ENCODE measurements at places on chromosomes 5 and 9.

DNA sequence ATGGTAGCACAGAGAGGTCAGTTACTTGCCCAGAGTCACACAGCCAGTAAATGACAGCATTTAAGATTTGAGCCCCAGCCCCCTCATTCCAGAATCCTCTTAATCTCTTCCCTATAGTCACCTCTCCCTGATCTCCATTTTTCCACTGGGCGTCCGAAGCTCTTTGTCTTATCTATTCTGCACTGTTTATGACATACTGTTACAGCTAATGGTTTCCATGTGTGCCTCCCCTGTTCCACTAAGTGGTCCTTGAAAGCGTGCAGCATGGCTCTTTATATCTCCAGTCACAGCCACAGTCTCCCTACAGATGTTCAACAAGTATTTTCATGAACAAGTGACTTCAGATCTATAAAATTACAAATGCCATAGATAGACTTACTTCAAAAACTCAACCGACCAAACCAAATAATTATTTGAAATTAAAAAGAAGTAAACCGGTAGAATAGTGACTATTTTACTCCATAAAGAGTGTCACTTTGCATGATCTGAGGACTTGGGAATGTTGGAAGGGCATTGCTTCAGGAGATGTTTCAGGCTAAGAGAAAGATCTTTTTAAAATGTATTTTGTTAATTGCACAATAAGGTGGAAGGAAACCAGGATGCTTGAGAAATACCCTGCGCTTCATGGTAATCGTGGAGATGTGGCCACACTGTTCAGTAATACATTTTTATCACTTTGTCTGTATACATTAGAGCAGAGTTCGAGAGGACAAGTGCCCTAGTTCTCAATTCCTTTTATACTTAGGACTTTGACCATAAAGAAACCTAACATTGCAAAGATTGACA is 237.2 kb downstream of the FBXL7 start:
- DNase-seq: peak; percentile 74

DNA sequence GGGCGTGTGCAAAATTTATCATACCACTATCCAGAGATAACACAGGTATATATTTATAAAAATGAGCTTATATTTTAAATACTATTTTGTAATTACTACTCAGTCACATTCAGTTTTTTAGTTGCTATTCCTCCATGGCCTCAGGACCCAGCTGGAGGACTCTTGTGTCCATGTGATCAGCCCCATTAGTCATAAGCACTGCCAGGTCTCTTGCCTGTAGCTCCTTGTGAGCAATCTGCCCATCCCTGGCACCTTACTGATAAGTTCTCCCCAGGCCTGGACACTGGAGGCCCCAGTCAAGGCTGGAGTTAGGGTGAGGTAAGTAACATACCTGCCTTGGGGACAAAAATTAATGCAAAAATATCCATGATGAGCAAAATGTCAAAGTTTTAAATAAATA is 29.5 kb upstream of the ADRB2 start:
- DNase-seq: no peak

DNA sequence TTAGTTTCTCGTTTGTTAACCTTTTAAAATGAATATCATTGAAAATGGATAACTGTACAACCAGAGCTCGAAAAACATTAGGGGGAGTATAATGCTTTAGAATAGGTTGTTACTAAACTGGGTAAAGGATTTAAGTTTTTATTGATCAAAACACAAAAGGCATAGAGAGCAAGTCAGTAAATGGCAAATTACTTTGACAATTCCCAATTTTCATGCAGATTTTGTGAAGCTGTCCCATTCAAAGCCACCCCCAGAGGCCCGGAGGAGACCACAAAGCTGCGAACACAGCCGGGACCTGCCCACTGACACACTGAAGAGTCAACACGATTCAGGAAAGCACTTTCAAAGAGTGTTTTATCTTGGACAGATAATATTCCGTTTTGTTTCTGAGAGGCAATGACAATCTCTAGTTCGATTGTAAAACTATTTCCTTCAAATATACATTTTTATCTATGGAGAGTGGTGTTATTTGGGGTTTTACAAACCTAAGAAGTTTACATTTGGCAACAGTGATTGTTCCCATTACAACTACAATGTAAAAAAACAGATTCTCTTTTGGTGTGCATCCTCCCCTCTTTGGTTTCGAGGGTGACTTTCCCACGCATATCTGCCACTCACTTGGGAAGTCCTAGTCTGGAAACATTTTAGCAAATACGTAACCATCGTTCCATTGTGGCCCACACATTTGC is 182.6 kb upstream of the TBCA start:
- DNase-seq: no peak

GRCh38 chr9:72960446-72960845 is 7.6 kb upstream of the ALDH1A1 start:
- no peak for DNase-seq

- no peak for DNase-seq
Measured at GRCh38 chr5:53319315-53319714, 161.1 kb upstream of the FST start.

DNA sequence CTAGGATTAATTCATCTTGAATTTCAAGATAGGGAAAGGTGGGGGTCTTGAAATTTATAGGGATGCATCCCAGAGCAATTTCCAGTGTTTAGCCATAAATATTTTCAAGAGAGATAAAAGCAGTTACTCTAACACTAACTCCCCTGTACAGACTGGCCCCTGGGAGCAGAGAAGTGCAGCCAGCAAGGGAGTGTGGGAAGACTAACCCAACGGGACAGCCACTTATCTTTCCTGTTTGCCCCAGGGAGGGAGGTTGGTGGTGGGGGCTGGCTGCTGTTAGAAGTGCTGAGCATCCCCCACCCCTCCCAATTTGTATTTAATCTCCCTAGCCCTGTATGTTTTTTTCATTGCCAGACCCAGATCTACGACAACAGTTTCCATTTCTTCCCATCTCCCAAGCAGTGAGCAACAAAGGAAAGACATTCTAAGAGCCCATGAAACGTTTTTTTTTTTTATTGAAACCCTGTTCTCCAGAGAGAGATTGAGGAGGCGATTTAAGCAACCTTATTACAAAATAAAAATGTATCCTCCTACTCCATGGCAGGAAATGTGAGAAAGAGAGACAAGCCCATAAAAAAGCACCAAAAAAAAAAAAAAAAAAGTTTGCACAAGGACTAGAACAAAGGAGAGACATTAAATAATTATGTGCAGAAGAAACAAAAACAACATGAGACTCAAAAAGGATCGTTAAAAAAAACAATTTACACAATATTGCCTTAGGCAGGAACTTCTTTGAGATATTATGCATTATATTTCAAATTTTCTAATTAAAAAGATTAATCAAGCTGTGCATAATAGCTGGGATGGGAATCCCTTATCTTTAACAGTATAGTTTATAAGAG is 343.4 kb downstream of the ARHGEF28 start:
- DNase-seq: no peak

GRCh38 chr5:159444441-159445082 is 114.3 kb upstream of the IL12B start:
- DNase-seq: no peak

GRCh38 chr5:180669661-180670060 is 20.3 kb upstream of the FLT4 start:
- DNase-seq: no peak

DNA sequence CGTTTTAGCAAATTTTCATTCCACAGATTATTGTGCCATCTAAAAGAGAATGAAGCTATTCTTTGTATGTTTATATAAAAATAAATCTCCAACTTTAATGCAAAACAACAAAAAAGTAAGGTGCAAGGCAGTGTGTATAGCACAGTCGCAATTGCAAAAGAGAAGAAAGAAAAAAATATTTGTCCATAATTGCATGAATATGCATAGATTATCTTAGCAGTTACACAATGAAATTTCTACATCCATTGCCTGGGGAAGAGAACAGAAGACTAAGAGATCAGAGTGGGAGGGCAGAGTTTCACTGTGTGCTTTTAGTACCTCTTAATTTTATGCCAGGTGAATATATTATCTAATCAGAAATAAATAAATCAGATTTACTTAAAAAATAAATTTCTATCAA is 86.4 kb upstream of the LHFPL2 start:
- no peak for DNase-seq

All from BE2C (cell line).